AG04449 (cell line): ENCODE measurements at places on chromosomes 11 and 22.

DNA sequence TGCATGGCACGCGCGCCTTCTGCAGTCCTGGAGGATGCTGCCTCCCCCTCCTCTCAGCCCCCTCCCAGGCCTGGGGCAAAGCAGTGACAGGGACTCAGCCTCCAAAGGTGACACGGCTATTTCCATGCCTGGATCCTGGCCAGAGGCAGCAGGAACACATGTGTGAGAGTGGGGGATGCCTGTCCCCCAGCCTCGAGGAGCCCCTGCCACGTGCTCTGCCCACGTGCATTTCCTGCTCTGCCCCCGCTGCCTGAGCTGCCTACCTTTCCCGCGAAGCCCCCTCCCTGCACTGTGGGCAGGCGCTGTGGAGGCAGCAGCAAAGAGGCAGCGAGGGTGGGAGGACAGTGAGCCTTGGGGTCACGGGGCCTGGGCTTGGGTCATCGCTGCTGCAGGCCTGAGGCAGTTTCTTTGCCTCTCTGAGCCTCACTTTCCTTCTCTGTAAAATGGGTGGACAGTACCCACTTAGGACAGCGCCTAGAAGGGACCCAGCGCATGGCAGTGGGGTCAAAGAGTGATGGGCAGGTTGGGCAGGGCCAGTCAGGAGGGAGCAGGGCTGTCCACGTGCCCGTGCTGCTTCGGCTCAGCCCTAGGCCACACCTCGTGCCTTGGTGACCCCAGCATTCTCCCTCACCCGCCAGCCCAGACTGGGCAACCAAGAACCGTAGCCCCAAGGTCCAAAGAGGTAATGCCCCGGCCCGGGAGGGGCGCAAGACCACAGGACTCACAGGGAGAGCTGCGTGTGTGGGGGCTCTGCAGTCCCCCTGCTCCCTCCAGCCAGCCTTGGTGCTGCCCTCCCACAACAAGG is 48.6 kb downstream of the FLRT1 start:
- DNase-seq: no peak

DNA sequence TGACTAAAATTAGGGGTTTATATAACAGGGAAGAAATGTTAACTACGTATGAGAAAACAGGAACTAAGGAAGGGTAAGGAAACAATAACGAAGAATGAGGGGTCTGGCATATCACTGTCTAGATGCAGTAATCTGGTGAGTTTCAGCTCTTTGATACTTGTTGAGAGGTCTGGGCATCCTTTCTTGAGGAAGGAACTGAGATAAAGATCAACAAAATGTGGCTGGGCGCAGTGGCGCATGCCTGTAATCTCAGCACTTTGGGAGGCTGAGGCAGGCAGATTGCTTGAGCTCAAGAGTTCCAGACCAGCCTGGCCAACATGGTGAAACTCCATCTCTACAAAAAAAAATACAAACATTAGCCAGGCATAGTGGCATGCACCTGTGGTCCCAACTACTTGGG is 2.7 kb downstream of the DCDC1 start:
- no peak for DNase-seq

GRCh38 chr22:34414467-34415440 is 494.5 kb upstream of the LARGE1 start:
- no peak for DNase-seq

GRCh38 chr11:19253153-19253745 is 12.5 kb upstream of the E2F8 start:
- no peak for DNase-seq

- no peak for DNase-seq
These were observed 191.0 kb downstream of the NAV2 start for GRCh38 chr11:19903620-19904069.

GRCh38 chr22:20137671-20138416 is 6.2 kb downstream of the ZDHHC8 start:
- no peak for DNase-seq

DNA sequence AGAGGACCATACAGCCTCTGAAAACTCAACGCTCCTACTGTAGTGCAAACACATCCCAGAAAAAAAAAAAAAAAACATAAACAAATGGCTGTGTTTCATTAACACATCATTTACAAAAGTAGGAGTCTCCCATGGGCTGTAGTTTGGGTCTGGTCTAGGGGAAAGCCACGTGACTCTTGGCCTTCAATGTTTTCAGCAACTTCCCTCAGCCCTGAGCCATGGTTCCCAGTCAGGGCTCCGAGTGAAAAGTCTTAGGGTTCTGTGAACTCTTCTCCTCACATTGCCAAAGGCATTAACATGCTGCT is 58.5 kb downstream of the CSNK2A3 start:
- DNase-seq: no peak

DNA sequence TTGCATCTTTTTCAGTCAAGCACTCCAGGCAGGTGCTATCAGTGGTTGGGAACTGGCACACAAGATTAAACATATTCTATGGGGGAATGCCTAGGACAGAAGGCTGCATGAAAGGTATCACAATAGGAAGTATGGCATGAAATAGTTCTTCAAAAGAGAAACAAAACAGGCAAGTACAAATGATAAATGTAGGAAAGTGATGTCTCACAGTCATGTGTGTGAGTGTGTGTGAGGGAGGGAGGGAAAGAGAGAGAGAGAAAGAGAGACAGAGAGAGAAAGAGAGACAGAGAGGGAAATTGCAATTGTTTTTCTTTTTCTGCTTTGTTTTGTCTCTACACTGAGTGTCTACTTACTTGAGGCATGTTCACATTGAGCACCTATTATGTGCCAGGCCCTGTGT is 456.3 kb downstream of the MIAT start:
- DNase-seq: no peak

GRCh38 chr11:95163106-95163505 is 67.9 kb downstream of the SESN3 start:
- DNase-seq: no peak

DNA sequence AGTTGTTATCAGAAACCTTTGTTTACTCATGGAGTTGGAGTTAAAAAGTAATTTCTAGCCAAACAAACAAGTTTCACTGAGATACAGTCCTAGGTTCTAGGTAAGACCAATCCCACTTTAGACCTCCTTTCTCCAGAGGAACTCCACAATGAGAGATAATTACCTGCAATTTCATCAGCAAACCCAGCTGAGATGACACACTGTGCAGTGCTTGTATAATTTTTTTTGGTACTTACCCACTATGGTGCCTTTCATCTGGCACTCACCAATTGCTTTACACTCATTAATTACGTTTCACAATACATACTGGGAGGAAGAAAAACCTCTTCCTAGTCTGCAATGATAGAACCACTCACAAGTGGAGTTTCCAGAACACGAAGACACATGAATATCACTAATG is 1.8 kb upstream of the MUC15 start:
- DNase-seq: no peak

- peak; percentile 9 for DNase-seq
These were observed 206.1 kb downstream of the PGR start for GRCh38 chr11:100923555-100923954.

DNA sequence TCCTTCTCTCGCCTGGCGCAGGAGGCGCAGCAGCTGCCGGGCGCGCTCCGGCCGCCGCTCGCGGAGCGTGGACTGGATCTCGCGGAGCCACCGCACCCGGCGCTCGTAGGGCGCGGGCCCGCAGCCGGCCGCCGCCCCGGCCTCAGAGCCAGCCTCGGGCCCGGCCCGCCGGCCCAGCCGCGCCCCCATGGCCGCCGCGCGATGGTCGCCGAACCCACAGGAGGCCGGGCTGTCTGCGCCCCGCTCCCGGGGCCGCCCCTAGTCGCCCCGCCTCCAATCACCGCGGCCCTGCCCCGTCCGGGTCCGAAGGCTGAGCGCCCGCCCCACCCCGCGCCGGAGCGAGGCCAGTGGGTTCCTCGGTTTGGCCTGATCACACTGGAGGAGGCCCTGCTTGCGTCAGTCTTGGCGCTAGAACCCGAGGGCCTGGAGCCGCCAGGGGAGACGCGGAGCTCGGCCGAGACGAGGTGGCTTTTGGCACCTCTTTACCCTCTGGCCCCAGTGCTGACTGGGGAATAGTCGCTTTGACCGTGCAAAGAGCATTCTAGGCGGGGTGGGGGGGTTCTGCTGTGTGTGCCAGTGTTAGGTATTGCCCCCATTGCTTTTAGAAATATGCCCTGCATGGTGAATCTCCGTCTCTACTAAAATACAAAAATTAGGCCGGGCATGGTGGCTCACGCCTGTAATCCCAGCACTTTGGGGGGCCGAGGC is at the start of gene LRRC75B:
Gene LRRC75B (minus strand): TSS at position 223 of the 708 bp plus-strand sequence. CDS start 34 bp downstream, at position 189.
- peak; percentile 21 for DNase-seq

GRCh38 chr11:96045622-96046456 is 121.9 kb upstream of the MTMR2 start:
- peak; percentile 65 for DNase-seq

- no peak for DNase-seq
These were observed 6.0 kb upstream of the MALAT1 start for GRCh38 chr11:65492637-65493366.

DNA sequence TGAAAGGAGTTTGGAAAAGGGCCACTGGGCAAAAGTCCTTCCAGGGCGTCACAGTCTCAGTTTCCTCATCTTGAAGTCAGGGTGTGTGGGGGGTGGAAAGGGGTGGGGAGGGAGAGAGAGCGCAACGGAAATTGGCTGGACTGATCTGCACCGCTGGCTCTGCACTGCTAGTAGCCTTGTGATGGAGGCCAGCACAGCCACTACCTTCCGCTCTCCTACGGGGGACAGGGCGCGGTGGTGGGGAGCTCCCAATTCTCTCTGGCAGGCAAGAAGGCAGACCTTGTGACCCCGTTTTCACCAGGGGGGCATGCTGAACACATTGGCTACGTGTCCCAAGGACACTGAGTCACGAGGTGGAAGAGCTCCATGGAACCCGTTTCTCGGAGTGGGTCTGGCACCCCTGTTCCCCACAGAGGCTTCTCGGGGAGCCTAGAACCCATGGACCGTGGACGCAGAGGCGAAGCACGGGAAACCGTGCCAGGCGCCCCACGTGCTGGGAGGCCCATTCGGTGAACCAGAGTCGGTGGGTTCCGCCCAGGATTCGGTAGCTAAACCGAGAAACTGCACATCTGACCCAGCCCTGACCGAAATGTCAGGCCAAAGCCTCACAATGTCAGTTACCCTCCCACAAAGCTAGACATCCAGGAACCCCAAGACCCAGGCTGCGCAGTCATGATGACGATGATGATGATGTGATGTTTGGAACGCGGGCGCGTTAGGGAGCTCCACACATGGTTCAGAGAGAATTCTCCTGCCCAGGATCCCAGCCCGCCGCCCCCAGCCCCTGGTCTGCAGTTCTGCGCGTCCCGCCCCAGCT is 28.3 kb upstream of the WNT11 start:
- no peak for DNase-seq

DNA sequence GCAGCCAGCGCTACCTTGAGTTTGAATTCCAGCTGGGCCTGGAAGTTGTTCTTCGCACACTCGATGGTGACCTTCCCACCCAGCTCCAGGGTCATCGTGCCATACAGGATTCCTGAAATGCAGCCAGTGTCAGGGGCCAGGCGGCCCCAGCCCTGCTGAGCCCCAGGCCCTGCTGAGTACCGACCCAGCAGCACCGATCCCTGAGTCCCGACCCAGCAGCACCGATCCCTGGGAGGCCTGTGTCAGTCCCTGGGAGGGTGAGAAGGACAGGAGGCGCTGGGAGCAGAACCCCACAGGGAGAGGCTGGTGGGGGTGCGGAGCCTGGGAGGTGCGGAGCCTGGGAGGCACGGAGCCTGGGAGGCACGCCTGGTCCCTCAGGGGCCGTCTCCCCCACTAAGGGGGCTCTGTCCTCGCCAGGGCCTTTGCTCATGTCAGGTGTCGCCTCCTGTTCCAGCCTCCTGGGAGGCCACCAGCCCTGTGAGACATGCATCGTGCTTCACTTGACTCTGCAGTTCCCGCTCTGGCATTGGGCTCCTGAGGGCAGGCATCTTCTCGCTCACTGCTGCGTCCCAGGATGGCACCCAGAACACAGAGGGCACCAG is 37.1 kb upstream of the CARS1 start:
- DNase-seq: no peak

DNA sequence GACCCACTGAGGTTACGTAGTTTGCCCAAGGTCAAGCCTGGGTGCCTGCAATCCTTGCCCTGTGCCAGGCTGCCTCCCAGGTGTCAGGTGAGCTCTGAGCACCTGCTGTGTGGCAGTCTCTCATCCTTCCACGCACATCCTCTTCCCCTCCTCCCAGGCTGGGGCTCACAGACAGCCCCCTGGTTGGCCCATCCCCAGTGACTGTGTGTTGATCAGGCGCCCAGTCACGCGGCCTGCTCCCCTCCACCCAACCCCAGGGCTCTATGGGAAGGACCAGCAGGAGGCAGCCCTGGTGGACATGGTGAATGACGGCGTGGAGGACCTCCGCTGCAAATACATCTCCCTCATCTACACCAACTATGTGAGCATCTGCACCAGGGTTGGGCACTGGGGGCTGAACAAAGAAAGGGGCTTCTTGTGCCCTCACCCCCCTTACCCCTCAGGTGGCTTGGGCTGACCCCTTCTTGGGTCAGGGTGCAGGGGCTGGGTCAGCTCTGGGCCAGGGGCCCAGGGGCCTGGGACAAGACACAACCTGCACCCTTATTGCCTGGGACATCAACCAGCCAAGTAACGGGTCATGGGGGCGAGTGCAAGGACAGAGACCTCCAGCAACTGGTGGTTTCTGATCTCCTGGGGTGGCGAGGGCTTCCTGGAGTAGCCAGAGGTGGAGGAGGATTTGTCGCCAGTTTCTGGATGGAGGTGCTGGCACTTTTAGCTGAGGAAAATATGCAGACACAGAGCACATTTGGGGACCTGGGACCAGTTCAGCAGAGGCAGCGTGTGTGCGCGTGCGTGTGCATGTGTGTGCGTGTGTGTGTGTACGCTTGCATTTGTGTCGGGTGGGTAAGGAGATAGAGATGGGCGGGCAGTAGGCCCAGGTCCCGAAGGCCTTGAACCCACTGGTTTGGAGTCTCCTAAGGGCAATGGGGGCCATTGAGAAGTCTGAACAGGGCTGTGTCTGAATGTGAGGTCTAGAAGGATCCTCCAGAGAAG is 1.6 kb downstream of the GSTP1 start:
- DNase-seq: no peak

DNA sequence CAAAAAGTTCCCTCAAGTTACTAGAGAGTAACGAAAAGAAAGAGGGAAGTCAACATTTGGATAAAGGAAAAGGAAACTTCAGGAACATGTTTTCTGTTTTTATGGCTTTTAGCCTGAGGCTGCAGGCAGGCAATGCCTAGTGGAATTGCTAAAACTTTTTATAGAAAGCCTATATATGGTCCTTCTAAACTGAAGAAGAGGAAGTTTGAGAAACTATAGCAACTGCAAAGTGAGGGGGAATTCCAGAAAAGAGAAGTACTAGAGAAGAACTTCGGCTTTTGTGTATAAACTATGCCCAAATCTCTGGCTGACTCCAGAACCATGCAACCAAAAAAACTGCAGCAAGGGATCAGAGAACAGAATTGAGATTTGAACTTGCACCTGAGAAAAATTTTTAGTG is 74.3 kb upstream of the ARHGAP42 start:
- no peak for DNase-seq
